ENCODE measurements at places on chromosomes 3 and 15.
A peak's percentile ranks its signal among the peaks of the same experiment; 100 is the strongest.

DNA sequence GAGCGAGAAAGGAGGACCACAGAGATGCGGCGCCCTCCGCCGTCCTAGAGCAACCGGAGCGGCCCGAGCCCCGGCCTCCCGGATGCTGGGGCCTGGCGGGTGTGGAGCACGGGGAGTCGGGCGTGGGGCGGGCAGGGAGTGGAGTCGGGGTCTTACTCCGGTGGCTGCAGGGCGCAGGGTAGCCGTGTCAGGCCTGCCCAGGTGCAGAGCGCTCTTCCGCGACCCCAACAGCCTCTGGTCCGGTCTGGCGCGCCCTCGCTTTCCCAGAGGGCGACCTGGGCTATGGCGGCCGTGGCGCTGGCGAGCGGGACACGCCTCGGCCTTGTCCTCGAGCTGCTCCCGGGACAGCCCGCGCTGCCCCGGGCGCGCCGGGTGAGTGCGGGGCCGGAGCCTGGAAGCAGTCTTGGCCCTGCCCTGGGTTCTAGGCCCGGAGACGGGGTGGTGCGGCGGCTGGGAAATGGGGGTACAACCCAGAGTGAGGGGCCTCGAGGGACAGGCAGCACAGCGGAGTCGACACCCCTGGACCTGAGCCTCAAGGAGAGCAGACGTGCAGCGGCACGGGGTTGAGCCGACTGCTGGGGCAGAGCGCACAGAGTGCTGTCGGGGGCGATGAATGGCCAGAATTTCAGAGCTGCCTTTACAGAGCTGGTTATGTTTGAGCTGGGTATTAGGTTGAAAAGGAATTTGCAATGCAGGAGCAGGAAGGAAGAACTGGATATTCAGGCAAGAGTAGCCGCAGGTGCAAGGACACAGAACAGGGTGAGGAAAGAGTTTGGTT lies at the start of gene ZNF662:
Gene ZNF662, plus strand, starts transcription at position 73 of the 778 bp plus-strand sequence. CDS start 1,973 bp downstream, outside the sequence.
- DNase-seq, result peak; percentile 50

- DNase-seq, result no peak
Observed at GRCh38 chr3:52420388-52420787, 24.5 kb downstream of the SEMA3G start.

DNA sequence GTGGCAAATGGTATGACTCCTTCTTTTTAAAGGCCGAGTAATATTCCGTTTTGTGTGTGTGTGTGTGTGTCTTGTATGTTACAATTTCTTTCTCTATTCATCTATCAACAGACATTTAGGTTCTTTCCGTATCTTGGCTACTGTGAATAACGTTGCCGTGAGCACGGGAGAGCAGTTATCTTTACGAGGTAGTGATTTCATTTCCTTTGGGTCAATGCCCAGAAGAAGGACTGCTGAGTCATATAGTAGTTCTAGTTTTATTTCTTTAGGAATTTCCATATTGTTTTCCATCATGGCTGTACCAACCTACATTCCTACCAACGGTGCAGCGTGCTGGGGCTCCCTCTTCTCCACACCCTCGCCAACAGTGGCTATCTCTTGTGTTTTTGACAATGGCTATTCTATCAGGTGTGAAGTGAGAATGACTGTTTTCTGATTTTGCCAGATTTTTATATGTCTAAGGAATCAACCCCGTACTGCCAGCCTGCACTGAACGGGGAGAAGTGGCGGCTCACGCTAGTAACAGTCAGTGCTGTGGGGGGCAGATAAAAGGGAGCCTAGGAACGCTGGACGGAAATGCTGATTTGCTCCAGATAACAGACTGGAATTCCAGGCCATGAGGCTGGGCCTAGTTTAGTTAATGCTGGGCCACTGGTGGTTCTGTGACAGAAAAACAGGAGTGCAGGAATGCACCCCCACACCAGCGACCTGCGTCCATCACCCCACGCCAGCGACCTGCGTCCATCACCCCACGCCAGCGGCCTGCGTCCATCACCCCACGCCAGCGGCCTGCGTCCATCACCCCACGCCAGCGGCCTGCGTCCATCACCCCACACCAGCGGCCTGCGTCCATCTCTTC lies 168.1 kb downstream of the XXYLT1 start:
- peak; percentile 54 for DNase-seq

- DNase-seq, result no peak
Observed at GRCh38 chr3:73332558-73332957, 271.1 kb downstream of the EBLN2 start.

Measured in myocyte (in vitro differentiated cells).